Epithelial cell of proximal tubule (primary cell): ENCODE measurements at places on chromosomes 13 and 19. TPM values are rescaled to one million over a fixed set of nuclear protein-coding genes. Genes with fewer than 3 reads are reported as not detected.

GRCh38 chr19:30450100-30450499 lies 77.9 kb downstream of the ZNF536 start:
- peak; percentile 19 for DNase-seq

Gene HRC
- not detected in 2 replicates for total RNA-seq

Gene ZNF506
- 10.4 and 12.8 TPM in 2 replicates for total RNA-seq

Gene SETDB2
- 4.3 and 5.2 TPM in 2 replicates for total RNA-seq

Gene ASF1B
- 74.0 and 98.7 TPM in 2 replicates for total RNA-seq

GRCh38 chr19:33868076-33868735 lies 71.5 kb downstream of the KCTD15 start:
- no peak for DNase-seq

- no peak for DNase-seq
Measured at GRCh38 chr13:106492588-106493475, 42.6 kb downstream of the EFNB2 start.

GRCh38 chr19:39124136-39124764 lies 1.3 kb upstream of the PAK4 start:
- no peak for DNase-seq

DNA sequence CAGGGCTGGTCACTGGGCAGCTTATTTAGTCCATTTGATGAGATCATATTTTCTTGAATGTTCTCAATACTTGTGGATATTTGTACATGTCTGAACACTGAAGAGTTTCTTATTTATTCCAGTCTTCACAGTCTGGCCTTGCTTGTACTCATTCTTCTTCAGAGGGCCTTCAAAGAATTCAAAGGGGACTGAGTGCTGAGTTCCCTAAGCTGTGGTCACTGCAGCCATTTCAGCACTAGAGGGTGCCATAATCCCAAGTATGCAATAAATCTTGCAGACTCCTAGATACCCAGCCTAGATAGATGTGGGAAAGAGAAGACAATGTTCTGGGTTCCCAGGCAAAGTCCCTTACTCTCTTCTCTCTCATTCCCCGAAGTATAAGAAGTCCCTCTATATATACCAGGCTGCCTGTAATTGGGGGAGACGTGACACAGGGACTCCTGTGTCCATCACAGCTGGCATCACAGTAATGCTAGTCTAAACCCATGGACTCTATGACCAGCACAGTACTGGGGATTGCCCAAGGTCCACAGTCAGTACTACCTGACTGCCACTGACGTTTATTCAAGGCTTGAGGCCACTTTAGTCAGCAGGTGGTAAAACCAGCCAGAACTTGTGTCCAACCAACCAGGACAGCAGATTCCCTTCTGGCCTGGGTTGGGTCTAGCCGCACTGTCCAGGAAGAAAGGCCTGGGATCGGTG lies 8.9 kb upstream of the VN1R1 start:
- no peak for DNase-seq

DNA sequence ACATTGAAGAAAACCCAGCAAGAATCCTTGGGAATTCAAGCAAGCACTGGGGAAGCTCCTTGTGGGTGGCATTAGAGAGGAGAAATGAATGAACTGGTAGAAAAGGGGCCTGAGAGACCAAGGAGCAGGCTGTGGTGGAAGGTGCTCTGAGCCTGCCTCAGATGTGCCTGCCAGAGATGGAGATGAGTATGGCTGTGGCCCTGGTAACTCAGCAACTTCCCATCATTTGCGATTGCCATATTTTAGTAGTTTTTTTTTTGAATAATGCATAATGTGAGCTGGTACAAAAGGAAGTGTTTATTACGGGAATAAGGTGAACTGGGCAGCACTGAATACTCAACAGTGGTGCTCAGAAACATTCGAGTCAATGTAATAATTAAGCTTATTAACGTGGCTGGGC lies 39.1 kb downstream of the ERICH6B start:
- no peak for DNase-seq

Gene MYO16
- total RNA-seq = 0.29 and 1.2 TPM in 2 replicates

DNA sequence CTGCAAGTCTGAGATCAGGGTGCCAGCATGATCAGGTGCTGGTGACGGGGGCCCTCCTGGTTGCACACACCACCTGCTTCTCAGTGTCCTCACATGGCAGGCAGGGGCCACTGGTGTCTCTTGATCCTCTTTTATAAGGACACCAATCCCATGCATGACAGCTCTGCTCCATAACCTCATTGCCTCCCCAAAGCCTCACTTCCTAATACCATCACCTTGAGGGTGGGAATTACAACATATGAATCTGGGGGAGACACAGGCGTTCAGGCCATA lies 15.0 kb upstream of the MIER2 start:
- no peak for DNase-seq

DNA sequence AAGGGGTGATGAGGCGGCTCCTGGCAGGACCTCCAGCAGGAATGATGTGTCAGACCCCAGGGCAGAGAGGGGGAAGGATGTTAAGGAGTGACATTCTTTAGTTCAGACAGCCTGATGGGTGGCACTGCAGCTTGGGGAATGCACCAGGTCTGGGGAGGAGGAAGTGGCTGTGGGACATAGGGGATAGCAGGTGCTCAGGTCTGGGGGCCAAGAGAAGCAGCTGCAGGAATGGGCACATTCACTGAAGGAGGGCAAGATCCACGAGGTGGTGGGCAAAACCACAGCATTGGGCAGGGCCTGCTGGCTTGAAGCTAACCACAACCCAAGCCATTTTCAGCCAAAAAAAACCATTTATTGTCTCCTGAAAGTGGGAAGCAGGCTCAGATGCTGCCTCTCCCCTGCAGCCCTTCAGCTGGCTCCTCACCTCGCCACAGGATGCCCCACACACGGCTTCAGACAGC lies 26.5 kb downstream of the COMP start:
- no peak for DNase-seq

- DNase-seq = no peak
Measured at GRCh38 chr13:62932256-62932883, 1516.7 kb upstream of the PCDH20 start.

- no peak for DNase-seq
Measured at GRCh38 chr13:113157929-113158747, at the start of gene PROZ. Gene PROZ (plus strand): TSS chr13:113158648. CDS start chr13:113158661, 13 bp downstream.

DNA sequence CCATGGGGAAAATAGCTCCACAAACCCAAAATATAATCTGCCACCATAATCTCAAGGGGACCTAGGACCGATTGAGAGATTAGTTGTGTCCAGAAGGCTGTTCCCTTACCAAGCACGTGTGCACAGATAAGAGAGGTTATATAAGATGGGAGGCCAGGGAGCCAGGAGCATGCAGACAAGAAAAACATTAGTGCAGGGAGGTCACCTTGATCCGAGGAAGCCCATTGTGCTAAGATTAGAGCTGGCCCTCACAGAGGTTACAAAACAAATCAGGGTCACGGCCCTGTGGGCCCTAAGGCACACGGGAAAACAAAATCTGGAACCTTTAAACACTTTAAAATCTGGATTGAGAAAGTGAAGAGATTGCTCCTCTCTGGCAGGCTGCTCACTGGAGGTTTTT lies 37.7 kb downstream of the RGCC start:
- no peak for DNase-seq

Gene QPCTL
- total RNA-seq = 19.3 and 25.2 TPM in 2 replicates

DNA sequence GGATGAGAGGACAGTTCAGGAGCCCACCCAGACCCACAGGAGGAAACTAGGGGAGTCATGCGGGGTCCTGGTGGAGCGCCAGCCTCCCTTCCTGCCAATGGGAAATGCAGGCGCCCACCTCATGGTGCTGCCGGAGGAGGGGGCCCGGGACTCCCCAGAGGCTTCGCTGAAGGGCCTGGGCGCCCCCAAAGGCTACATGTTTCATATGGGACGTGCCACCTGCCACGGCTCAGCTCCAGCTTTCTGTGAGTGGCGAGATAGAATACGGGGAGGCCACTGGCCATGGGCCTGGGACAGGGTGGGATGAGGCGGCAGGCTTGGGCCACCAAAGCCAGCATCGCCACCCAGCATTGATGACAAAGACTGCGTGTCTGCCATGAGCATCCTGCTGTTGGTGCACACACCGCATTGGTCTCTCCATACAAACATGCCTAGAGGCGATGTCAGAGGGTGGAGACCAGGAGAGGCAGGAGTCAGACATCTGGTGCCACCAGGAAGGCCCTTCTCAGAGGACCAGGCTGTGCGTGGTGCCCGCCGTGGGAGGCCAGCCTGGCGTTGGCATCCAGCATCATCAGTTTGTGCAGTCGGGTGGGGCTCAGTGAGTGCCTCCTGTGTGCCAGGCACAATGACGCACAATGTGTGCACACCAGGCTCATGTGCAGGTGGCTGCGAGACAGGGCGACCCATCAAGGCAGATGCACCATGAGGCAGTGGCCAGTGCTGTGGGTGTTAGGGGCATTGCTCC lies 1.2 kb upstream of the F10 start:
- DNase-seq = no peak

GRCh38 chr19:11087870-11088505 lies 1.3 kb upstream of the LDLR start:
- DNase-seq = no peak

DNA sequence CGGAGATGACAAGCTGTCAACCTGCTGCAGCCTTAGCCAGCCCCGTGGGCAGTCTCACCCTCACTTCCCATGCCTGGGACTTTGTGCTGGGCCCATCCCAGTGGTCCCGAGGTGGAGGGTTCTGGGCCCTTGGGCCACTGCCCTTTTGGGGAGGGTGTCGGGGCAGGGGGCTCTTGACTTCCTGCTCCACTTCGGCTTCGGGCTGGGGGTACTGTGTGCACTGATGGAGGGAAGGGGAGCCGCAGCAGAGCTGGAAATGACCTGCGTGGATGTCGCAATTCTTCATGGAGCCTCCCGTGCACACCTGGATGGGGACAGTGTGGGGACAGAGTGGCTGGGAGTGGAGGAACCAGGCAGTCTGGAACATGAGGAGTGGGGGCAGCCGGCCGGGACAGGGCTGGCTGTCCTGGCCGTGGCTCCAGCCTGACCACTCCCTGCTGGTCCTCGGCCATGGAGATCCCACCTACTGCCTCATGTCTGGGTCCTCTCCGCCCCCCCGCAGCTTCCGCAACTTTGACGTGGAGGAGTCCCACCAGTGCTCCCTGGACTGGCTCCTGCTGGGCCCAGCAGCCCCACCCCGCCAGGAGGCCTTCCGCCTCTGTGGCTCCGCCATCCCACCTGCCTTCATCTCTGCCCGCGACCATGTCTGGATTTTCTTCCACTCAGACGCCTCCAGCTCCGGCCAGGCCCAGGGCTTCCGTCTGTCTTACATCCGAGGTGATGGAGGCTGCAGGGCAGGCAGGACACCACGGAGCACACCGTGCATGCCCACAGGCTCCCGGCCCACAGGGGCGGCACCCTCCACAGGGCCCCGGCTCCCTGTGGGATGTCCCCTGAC lies 10.2 kb downstream of the LRP3 start:
- no peak for DNase-seq

GRCh38 chr13:71882120-71882519 lies 15.1 kb upstream of the DACH1 start:
- no peak for DNase-seq

- no peak for DNase-seq
Measured at GRCh38 chr13:20679879-20680278, 23.6 kb upstream of the IL17D start.

DNA sequence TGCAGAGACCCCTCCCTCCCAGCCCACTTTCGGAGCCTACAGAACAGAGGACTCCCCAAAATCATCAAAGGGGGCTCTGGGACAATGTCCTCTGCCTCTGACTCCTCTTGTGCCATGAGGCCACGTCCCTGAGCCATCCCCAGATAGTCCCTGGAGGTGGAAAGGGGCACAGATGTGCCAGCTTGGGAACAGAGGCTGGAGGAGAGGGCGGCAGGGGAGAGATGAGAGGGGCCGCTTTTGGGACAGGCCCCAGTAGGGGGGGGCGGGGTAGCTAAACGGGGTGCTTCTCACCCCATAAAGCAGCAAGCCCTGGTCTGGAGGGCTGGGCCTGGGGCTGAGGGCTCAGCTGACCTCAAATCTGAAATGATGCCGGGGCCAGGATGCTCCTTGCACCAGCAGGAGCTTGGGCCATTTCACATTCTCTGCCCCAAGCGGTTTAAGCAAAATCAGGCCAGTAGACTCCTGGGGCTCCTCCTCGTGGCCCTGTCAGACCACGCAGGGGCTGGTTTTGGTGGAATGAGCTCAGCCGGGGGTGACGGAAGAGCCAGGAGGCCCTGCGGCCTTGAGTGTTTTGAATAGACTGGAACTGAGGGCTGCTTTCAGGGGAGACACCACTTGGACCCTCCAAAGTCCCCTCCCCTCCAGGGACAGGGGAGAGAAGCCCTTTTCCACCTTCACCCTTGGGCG lies 27.1 kb downstream of the ONECUT3 start:
- DNase-seq = no peak

Gene CEACAM16
- not detected in 2 replicates for total RNA-seq

Gene SCAF1
- 51.0 and 54.8 TPM in 2 replicates for total RNA-seq

Gene KLK4
- not detected in 2 replicates for total RNA-seq

DNA sequence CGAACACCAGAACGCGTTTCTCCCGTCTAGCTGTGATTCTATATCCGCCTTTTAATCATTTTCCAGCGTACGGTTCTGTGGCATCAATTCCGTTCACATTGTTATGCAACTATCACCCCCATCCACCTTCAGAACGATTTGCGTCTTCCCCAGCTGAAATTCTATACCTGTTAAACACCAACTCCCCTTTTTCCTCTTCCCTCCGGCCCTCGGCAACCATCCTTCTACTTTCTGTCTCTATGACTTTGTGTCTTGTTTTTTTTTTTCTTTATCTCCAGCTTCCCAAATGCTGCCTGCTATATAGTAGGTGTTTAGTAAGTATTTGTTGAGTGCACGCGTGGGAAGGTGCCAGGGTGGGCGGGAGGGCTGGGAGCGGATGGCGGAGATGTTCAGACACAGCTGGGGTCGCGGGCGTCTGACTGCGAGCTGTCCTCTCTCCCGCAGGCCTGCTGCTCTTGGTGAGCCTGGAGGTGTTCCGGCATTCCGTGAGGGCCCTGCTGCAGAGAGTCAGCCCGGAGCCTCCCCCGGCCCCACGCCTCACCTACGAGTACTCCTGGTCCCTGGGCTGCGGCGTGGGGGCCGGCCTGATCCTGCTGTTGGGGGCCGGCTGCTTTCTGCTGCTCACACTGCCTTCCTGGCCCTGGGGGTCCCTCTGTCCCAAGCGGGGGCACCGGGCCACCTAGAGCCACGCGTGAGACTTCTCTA lies 20.2 kb downstream of the CACNG6 start:
- no peak for DNase-seq

Gene ETV2
- 0.35 TPM in 1 of 2 replicates, not detected in the other for total RNA-seq

Gene TTC9B
- total RNA-seq = not detected in 2 replicates

DNA sequence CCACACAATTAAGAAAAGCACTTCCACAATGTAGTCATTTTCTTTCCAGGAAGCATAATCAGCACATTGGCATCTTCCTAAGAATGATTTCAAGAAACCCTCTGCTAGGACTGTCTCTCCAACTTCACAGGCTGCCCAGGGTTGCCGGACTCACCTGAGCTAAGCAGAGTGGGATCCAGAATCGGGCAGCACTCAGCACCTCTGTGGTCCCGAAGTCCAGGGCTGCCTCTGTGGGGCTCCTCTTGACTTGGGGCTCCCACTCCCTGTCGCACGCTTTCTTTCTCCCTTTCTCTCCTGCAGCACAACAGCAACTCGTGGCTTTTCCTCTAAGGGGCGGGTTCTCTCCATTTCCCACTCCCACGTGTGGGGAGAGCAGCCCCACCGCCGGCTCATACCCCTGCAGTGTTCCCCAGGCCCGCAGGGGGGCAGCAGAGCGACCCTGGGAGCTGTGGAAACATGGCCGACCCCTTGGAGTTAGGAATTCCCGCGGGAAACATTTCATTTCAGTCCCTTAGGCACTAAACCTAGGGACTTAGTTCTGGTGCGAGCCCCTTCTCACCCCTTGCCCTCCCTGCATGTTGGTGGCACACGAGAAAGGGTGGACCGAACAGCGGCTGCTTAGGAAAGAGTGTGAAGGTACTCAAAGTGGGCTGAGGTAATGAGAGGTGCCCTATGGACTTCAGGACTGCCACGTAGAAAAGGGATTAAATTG lies at the start of gene TMEM272:
Gene TMEM272, minus strand, starts transcription at position 316 of the 712 bp plus-strand sequence. CDS start 6,647 bp downstream, outside the sequence.
- DNase-seq = no peak

- DNase-seq = no peak
Measured at GRCh38 chr19:16463991-16464575, 7.7 kb downstream of the EPS15L1 start.
